GM12878 (cell line): ENCODE measurements at places on chromosomes 11 and 22. TPM values are rescaled to one million over a fixed set of nuclear protein-coding genes. Genes with fewer than 3 reads are reported as not detected.
A peak's percentile ranks its signal among the peaks of the same experiment; 100 is the strongest.

DNA sequence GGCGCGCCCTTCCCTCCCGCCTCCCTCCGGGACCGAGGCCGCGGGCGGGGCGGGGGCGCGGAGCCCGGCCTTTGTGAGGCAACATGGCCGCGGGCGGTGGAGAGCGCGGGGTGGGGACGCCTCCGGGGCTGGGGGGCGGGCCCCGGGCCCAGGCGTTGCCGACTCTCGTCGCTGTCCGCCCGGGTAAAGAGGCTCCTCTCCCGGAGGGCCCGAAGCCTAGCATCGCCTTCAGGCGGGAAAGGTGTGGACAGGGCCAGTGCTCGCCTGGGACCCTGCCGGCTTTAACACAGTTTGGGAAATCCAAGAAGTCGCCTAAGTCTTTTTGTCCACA lies 369 bp downstream of the DGCR8 start:
- no peaks in the 10 kb centered on the region for H3K36me3 ChIP-seq
- H3K27me3 ChIP-seq: no peaks in the 10 kb centered on the region
- H3K4me1 ChIP-seq: peaks cover 8% of the 10 kb centered on the region
- no peak for DNase-seq
- H3K27ac ChIP-seq: peak overlapping the region; percentile 71

GRCh38 chr11:76506833-76507232 lies 62.0 kb downstream of the EMSY start:
- H3K27ac ChIP-seq: no peak overlapping the region
- no peak for DNase-seq
- H3K27me3 ChIP-seq: no peaks in the 10 kb centered on the region
- H3K4me1 ChIP-seq: no peaks in the 10 kb centered on the region
- H3K4me3 ChIP-seq: no peak overlapping the region

DNA sequence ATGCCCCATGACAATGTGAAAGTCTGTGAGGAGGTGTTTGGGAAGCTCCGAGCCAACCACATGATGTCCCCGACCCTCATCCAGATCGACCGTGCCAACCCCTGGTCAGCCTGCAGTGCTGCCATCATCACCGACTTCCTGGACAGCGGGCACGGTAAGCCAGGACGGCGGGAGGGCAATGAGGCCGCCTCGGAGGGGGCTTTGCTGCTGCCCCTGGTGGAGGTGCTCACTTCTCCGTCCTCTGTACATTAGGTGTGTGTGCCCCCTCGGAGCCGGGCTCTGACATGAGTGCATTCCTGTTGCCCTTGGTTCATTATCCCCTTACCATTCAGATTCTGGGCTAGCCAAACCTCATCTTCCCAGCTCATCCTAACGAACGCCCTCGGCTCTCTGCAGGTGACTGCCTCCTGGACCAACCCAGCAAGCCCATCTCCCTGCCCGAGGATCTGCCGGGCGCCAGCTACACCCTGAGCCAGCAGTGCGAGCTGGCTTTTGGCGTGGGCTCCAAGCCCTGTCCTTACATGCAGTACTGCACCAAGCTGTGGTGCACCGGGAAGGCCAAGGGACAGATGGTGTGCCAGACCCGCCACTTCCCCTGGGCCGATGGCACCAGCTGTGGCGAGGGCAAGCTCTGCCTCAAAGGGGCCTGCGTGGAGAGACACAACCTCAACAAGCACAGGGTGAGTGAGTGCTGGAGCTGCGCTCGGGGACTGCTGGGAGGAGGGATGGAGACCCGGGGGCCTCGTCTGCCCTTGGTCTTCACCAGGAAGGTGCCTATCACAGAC lies 13.8 kb downstream of the ADAMTS15 start:
- H3K4me1 ChIP-seq: no peaks in the 10 kb centered on the region
- no peak overlapping the region for H3K4me3 ChIP-seq
- no peak overlapping the region for H3K27ac ChIP-seq
- no peaks in the 10 kb centered on the region for H3K36me3 ChIP-seq

DNA sequence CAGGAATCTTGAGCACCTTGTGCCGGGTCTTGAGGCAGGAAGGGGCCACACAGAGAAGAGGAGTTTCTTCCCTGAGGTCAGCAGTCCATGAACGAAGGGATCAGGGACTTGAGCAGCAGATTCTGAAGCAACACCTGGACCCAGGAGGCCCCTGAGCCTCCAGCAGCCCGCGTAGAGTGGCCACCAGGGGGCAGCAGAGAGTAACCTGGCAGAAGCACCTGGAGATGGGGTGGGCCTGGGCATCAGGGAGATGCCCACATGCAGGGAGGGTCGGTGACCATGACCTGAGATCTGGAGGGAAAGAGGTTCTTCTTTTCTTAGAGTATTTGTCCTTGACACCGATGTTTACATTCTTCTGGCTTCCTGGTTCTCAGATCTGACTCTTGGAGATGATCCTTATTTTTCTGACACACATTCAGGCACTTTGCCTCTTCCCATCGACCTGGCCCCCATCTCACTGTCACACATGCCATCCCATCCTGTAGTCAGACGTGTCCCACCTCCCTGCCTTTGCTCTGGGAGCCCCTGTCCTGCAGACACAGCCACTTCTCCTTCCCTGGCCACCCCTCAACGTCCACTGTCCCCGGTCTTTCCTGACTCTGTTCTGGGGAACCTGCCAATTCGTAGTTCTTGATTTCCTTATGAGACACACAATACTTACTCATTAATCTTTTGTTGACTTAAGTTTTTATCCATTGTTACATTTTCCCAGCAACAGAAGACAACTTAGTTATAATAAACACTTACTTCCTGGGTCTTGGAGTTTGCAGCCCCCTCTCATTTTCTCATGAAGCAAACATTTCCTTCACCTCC lies 66.5 kb downstream of the GGTLC2 start:
- H3K27ac ChIP-seq: no peak overlapping the region
- DNase-seq: no peak
- peaks cover 12% of the 10 kb centered on the region; the same call in 1 of the 2 replicates for H3K4me1 ChIP-seq
- H3K4me3 ChIP-seq: no peak overlapping the region

DNA sequence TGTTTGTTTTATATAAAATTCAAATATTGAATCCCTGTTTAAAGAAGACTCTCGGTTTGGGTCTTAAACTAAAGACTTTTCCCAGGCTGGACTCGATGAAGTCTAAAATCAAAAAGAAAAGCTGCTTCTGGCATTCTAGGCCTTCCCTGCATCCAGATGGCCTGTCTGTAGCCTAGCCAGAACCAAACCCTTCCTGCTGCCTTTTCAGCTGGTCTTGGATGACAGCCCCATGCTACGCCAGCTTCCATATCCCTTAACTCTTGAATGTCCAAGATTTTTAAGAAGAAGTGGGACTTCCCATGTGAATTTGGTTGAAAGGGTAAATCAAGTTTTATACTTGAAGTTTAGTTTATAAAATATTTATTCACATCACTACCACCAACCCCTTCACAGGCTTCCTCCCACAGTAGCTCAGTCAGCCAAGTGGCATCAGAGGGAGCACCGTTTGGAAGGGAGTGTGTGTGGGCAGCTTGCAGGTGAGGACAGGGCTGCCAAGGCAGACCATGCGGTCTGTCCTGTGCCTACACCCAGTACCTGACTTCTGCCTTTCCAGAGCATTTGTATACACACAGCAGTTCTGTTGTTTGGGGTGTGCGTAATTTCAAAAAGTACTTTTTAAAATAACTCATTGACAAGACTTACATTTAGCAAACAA lies 18.2 kb upstream of the PSMA1 start:
- H3K27ac ChIP-seq: no peak overlapping the region
- H3K27me3 ChIP-seq: no peaks in the 10 kb centered on the region
- H3K36me3 ChIP-seq: no peaks in the 10 kb centered on the region
- H3K4me1 ChIP-seq: no peaks in the 10 kb centered on the region

The MS4A8 gene
- not detected in 2 replicates for total RNA-seq

DNA sequence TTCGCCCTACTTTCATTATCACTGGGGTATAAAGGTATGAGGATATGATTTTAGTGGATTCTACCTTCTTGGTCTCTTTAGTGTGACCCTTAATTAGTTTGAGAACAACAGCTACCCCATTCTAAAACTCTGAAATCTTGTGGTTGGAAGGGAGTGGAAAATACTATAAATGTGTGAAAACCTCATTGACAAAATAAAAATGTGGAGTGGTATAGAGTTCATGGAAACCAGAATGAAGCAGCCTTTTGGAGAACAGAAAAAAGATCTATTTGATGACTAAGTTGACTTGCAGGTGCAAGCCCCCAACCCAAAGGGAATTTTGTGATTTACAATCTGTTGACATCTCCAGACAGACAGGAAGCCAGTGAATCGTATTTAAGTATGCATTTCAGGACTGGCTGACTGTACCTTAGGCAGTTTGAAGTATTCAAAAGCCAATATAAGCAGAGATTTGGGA lies 75.8 kb downstream of the GAS2 start:
- H3K27ac ChIP-seq: no peak overlapping the region
- DNase-seq: no peak
- H3K4me1 ChIP-seq: no peaks in the 10 kb centered on the region
- H3K27me3 ChIP-seq: no peaks in the 10 kb centered on the region
- no peaks in the 10 kb centered on the region for H3K36me3 ChIP-seq

DNA sequence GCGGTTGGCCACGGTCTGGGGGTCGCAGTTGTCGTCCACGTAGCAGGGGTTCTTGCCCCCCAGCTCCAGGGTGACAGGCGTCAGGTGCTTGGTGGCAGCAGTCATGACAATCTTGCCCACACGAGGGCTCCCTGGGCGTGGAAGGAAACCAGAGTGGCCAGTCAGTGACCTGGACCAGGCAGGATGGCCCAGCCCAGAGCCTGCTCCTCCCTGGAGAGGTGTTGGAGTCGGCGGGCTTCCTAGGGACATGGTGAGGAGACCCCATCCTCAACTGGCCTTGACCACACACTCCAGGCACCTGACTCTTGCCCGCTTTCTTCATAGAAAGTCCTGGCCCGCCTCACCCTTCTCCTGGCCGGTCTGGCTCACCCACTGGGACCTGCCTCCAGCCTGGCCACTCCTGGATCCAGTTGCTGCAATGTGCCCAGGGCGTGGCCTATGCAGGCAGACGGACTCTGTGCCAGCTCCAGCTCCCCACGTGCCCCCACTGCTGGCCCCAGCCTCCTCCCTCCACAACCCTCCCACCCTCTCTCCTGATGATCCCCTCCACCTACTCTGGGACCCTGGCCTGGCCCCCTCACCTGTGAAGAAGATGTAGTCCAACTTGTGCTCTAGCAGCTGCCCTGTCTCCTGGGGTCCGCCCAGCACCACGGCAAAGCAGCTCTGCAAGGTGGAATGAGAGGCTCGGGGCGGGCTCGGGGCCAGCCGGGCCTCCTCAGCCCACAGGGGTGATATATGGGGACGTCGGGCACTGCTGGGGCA lies 8.7 kb downstream of the ALDH3B2 start:
- H3K27me3 ChIP-seq: no peaks in the 10 kb centered on the region
- H3K4me1 ChIP-seq: peaks cover 9% of the 10 kb centered on the region; the same call in 1 of the 2 replicates
- H3K36me3 ChIP-seq: no peaks in the 10 kb centered on the region

The DERL3 gene
- 17.4 and 19.4 TPM in 2 replicates for total RNA-seq

DNA sequence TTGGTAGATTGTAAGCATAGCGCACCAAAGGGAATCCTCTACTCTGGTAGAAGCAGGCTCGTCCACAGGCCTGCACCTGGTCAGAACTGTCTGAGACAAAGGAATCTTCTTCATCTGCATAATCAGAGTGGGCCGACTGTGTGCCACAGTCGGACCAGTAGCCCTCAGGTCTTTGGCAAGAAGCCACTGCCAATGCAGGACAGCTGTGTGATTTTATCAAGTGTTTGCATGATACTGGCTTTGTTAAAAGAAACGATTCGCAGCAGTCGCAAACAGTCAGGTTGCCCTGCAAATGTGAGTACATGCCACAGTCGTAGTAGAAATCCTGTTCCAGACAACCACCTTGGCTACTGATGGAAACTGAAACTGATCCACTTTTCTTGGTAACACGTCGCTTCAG lies 4.9 kb upstream of the CCDC34 start:
- H3K27ac ChIP-seq: no peak overlapping the region
- H3K36me3 ChIP-seq: no peaks in the 10 kb centered on the region
- no peak for DNase-seq
- H3K4me3 ChIP-seq: no peak overlapping the region

The NLRP14 gene
- 0.05 TPM in 1 of 2 replicates, not detected in the other for total RNA-seq

DNA sequence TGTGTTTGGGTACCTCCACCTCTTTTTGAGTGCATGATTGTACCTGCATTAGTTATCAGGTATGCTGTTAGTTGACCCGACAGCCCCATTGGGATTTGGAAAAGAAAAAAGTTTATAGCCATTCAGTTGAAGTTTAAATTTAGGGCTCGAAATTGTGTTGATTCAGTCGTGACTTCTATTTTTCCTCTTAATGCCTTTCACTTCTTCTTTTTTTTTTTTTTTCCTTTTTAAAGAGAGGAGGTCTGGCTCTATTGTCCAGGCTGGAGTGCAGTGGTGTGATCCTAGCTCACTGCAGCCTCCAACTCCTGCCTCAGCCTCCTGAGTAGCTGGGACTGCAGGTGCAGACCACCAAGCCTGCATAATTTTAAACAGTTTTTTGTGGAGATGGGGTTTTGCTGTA lies 2.3 kb downstream of the STT3A start:
- no peaks in the 10 kb centered on the region for H3K27me3 ChIP-seq
- no peaks in the 10 kb centered on the region; the same call in 1 of the 2 replicates for H3K4me1 ChIP-seq
- peak overlapping the region; percentile 85 for H3K4me3 ChIP-seq
- no peak for DNase-seq

The ISX gene
- total RNA-seq: 0.21 and 0.45 TPM in 2 replicates

The KCNK7 gene
- total RNA-seq: 0.29 and 0.54 TPM in 2 replicates

The PTPMT1 gene
- 59.1 and 59.7 TPM in 2 replicates for total RNA-seq

DNA sequence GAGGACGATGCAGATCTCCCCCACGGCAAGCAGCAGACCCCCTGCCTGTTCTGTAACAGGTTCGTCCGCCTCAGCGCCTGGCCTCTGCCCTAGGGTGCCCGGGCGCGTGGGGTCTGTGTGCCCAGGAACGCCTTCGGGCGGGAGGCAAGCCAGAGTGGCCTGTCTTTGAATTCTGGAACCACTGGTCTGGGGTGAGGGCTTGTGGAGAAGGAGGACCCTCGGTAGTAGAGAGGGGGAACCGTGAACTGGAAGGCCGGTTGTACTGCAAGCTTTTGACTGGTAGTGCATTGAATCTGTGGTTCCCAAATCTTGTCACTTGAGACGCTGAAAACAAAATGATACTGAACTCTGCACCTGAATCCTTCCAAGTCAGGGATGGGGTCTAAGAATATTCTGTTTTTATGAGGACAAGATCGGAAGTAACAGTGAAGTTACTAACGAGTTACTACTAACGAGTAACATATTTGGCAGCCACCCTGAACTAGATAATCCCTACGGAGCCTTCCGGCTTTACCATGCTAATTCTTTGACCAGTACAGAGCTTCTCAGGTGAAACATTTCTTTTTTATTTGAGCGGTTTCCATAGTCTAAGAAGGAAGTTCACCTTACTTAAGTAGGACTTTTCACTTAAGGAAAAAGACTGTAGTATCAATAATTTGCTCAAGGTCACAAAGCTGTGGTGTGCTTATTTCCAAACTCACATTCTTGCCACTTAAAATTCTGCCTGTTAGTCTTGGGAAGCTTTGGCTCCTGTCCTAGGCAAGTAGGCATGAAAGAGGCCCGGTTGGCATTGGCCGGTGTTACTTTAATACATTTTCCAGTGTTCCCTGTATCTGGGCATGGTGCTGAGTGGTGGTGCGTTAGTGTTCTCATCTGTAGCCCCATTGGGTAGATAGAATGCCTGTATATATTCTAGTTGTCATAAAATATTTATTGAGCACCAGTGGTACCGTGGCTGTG lies 860 bp downstream of the PRMT3 start:
- peak overlapping the region; percentile 96 for H3K27ac ChIP-seq
- no peaks in the 10 kb centered on the region for H3K4me1 ChIP-seq
- no peak for DNase-seq
- H3K27me3 ChIP-seq: no peaks in the 10 kb centered on the region

The CHADL gene
- total RNA-seq: not detected in 2 replicates
